ENCODE measurements at places on chromosomes 2 and 18.

DNA sequence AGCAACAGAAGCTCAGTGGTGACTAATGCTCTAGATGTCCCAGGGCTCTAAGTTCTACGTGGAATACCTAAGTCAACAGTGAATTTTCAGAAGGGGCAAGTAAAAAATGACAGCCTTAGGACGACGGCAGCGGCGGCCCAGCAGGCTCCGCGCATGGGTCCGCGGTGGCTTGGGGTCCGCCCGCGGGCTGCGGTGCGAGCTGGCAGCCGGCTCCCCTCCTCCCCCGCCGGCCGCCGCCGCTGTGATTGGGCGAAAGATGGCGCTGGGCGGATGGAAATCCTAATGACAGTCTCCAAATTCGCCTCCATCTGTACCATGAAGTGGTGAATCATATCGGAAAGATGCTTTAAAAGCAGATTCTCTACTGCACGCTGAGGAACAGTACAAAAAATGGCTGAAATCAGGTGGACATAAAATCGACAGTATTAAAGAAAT is 74.7 kb downstream of the HNRNPLL start:
- DNase-seq, result no peak

GRCh38 chr2:71154798-71155197 is 24.4 kb downstream of the MPHOSPH10 start:
- no peak for DNase-seq

DNA sequence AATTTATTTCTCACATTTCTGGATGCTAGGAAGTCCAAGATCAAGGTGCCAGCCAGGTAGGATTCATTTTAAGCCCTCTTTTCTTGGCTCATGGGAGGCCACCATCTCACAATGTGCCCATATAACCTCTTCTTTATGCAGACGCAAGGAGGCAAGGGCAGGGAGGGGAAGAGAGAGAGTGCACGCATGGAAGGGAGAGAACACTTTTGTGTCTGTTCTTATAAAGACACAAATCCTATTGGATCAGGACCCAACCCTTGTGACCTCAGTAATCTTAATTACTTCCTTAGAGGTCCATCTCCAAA is 32.5 kb downstream of the CMPK2 start:
- DNase-seq, result no peak

DNA sequence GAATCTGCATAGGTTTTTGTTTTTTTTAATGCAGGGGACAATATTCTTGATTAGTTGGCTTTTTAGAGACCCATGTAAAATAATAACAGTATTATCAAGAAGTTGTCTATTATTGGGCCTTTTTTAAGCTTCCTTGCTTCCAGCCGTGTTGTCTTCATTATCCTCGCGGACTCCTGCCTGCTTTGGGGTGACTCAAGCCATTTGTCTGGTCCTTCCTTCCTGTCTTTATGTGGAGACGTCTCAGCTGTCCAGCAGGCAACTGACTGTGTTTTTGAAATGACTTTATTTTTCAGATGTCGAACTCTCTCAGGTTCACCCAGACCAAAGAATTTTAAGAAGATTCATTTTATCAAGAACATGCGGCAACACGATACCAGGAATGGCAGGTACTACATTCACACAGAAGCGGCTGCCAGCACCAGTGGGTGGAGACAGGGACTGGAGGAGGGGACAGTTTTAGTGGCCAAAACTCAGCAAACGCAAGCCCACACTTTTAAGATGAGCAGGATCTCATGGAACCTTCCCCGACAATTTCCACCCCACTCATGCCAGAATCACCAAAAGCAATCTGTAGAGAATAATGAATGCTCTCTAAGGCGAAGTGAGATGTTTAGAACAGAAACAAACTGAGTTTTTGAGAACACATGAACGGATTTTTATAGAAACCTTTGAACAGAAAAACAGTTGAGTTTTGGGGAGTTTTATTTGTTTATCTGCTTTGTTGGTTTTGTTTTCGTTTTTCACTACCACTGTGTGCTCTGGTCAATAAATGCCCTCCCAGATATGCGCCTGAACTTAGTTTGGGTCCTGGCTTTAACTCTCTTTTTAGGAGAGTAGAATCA is 59.1 kb downstream of the CABLES1 start:
- DNase-seq, result no peak

DNA sequence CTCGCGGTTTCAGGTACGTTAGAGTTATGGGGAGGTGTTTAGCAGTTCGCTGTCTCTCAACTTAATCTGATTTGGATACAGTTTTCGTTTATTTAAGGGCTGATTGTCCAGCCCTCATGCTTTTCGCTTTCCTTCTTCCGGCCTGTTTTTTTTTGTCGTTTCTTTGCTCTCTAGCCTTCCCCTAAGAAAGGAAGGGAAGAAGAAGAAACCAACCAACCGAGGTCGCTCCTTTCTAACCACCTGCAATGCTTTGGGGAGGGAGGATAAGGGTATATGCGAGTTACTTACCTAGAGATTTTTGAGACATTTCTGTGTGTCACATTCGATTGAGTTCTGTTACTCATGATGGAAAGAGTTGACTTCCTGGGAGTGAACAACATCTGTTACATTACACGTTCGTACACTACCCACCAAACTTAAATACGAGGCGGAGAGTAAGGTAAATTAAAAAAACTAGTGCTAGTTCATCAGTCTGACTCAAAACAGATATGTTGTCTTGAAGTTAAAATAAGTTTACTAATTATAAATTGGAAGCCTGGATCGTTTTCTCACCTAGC is 918 bp downstream of the EIF5B start:
- DNase-seq, result no peak

DNA sequence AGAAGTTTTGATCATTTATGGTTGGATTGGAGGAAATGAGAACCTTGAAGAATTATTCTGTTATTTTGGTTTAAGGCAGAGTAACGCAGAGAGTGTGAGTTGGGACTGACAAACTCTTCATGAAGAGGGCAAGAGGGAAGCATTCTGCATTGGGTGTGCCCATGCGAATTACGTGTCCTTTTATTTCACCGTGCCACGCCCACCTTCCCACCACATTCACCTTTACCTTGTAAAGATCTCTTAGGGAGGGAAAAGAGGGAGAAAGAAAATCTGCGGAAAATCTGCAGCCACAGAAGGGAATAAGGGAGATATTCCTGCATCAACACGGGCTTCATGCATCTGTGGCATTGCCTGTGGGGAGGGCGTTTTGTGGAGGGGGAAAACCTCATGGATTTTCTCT is 31.8 kb downstream of the SLC9A4 start:
- no peak for DNase-seq

DNA sequence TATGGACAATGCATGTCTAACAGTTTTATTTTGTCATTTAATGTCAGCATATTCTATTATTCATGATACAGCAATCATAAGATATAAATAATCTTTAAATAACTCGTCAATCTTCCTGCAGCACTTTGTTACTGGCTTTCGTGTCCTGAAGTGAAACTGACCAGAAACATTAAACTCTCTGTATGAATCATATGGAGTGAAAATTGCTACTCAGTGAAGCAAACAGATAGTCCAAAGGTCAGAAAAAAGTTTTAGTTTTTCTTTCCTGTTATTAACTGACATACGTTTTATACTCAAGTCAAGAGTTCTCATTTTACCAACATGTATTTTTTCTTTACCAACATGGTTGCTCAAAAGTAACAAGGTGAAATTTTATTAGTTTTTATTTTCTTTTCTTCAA is 106.8 kb upstream of the GALNT5 start:
- no peak for DNase-seq

DNA sequence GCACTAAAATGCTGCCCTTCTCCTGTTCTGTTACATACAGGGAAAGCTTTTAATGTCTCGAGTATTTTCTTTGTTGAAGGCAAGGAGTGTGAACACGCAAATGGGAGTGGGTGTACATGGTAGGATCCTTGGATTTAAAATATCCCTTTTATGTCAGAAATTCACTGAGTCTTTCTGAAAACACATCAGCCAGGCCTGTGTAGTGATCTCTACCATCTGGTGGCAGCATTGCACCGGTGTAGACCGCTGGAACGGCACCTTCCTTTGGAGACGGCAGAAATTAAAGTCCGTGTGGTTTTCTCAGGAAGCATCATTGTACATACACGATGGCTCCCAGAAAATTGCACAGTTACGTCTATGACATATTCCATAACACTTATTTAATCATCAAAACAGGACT is 515.8 kb downstream of the GALR1 start:
- no peak for DNase-seq

- no peak for DNase-seq
Measured at GRCh38 chr18:71168557-71169145, 879.8 kb downstream of the SOCS6 start.

GRCh38 chr18:50092245-50092805 is 102.6 kb downstream of the MYO5B start:
- DNase-seq, result no peak

DNA sequence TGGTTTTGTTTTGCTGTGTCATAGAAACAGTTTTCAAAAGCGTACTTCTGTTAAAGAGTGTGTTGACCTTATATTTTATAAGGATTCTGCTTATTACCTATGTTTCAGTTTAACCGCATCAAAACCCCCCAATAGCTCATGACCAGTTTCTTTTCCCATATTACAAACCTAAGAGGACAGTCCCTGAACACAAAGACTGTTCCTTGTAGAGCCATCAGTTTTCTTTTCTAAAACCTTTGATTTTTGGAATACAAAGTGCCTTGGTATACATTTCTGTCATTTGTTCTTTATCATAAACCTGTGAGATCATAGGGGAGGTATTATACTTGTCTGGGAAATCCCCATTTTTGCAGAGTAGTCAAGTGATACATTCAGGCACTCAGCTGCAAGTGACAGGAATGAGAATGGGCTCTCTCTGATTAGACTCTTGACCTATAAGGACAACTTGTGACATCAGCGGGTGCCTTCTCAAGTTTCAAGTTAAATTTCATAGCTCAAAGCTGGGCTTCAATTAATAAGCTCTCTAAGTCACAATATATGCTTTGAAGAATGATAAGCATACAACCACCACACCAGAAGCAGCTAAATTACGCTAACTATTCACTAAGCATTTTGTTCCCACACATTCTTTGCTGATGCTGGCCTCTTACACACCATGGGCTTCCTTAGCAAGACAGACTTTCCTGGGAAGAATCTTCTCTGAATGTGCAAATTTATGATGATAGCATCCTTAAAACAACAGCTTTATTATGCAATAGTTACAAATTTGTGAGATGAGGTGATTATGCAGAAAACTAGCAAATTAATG is 97.5 kb upstream of the CD302 start:
- no peak for DNase-seq

GRCh38 chr2:10161961-10162441 is 39.5 kb downstream of the RRM2 start:
- DNase-seq, result no peak

DNA sequence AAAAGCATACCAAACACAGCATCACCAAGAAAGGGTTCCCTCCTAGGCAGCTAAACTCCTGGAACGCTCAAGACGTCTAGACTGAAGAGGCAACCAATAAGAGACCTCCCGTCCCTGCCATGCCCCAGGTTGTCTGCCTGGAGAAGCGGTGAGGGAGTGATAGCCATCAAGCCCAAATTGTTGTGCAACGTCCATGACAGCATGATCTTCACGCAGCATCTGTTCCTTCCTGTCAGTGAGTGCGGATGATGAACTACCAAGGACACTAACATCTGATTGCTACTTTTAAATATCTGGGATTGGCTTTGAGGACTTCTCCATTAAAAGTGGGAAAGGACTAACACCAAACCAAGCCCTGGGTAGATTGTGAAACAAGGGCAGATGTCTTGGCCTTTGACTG is 149.7 kb downstream of the TXNL1 start:
- DNase-seq, result no peak

- DNase-seq, result no peak
Measured at GRCh38 chr2:218655751-218656150, 3.7 kb downstream of the ZNF142 start.

DNA sequence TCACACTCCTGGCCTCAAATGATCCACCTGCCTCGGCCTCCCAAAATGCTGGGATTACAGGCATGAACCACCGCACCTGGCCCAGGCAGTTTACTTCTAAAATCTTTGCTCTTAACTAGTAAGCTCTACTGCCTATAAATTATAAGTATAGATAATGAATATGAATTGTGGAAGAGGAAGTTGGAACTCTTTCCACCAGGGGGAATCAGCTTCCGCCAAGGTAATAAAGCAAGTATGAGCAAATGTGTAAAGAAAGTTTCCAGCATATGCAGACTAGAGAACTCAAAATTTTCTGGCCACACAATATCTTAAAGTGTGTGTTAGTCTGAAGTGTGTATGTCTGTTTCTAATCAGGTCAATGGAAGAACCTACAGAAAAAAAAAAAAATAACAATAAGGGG is 68.1 kb downstream of the RMDN2 start:
- no peak for DNase-seq

- no peak for DNase-seq
Measured at GRCh38 chr2:241860184-241861078, 1.7 kb upstream of the PDCD1 start.

DNA sequence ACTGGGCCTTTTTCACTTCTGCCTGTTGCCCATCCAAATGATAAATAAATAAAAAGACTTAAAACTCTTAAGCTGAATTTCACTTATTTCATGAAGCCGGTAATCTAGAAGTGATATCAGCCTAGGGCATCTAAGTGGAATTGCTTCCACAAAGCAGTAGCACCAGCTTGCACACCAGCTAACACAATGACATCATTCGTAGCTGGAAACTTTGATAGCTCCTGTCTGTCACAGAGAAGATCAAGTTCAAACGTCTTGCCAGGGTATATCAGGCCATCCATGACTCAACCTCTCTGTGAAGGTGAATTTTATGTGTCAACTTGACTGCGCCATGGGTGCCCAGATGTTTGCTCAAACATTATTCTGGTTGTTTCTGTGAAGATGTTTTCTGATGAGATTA is 161.7 kb upstream of the MYT1L start:
- no peak for DNase-seq

DNA sequence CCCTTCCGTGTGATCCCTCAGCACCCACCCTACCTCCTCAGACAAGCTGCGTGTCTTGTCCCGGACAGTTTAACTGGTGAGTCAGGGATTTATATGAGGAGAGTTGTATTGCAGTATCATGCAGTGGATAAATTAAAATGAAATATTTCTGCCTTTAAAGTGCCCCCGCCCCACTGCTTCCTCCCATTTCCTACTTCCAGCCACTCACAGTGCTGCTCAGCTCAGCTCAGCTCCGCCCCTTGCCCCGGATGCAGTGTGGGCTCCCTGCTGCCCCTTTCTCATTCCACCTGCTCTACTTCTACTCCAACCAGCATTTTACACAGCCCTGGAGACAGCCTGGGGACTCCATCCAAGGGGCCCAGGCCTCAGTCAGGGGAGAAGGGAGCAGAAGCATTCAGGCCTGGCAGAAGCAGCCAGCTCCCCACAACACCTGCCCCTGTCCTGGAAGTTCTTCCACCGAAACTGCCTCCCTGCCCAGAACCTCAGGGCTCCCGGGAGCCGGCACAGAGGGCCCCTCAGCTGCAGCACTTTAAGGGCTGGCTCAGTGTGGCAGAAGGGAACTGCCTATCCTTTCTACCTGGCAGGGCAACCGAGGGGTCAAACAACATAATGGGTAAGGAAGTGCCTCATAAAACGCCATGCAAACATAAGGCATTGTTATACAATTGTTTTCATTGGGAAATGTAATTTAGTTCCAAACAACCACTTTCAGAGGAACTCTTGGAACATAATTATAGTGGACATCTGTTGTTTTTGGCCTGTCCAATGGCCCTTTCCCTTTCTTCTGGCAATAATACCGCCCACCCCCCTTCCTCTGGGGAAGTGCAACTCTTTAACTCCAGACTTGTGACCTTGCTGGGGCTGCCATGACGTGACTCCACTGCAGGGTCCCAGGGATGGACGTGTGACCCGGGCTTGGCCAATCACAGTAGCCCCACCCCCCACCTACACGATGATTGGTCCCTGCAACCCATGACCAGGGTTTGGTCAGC is 102.3 kb downstream of the LIPG start:
- no peak for DNase-seq

GRCh38 chr2:112566104-112566503 is 18.3 kb upstream of the CHCHD5 start:
- DNase-seq, result no peak

- DNase-seq, result no peak
Measured at GRCh38 chr18:78505851-78506461, 473.7 kb upstream of the SALL3 start.
